ENCODE measurements at places on chromosomes 6 and 20.

DNA sequence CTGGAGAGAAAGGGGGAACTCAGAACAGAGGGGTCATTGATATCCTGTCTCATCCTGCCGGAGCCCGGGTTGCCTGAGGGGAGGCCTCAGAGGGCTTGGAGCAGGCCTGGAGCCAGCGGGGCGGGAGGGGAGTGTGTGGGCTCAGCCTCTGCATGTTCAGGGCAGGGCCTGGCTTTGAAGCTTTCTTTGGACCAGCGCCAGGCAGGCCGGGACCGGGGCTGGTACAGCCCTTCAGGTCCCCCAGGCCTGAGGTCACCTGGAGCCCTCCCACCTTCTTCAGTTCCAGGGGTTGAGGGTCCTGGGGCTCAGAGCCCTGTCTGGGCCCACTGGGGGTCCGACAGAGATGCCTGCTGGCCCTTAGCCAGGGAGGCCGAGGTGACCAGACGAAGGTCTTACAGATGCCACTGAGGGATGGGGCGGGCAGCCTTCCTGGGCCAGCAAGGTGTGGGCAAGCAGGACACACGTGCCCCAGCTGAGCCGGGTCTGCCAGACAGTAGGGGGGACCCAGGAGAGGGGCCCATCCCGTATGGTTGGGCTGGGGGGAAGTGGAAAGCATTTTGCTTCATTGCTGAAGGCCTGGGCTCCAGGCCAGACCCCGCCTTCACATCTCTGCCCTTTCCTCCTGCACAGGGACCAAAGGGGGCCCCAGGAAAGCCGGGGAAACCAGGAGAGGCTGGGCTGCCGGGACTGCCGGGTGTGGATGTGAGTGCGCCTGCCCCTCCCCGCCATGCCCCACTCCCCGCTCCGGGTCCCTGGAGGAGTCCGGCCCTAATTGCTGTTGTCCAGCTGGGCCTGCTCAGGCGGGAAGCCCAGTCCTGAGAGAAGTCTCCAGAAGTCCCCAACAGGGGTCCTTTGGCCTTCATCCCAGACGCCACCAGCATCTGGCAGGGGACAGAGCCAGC lies 2.0 kb downstream of the COL9A3 start:
- peak; percentile 96 for DNase-seq

- no peak for DNase-seq
These were observed 280.8 kb downstream of the FOXA2 start for GRCh38 chr20:22303523-22303922.

DNA sequence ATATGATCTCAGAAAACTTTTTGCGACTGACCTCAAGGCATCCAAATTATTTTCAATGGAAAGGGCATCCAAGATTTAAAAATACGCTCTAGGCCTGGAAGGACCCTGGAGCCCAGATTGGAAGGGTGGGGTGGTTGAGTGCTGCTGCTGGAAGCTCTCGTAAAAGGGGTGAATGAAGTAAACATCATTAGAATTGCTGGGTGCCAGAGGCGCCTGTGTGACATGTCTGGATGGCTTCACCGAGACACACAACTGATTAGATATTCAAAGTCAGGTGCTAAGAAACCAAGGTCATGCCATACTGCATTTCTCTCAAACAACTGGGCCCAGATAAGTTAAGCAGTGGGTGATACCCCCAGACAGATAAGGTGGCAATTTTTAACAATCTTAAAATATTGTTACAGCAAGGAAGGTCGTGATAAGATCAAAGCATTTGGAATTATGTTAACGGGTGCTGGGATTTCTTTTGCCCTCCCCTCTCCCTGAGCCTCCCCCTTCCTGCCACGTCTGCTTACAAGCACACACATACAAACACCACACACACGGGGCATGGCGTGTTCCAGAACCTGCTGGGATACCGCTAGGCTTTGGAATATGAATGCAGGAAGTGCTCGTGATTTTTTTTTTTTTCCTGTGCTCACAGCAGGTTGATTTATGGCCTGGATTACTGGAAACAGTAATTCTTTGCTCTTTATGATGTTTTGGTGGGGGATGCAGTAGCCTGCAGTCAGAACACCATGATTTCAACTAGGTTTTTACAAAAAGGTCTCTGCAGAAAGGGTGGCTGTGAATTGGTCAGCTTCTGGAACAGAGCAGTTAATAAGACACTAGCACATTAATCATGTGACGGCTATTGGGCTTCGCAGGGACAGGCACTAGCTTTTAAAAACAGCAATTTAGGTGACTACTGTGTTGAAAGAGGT lies 551.2 kb downstream of the QKI start:
- DNase-seq: no peak

- no peak for DNase-seq
These were observed 172.7 kb upstream of the NOX3 start for GRCh38 chr6:155628306-155628705.

DNA sequence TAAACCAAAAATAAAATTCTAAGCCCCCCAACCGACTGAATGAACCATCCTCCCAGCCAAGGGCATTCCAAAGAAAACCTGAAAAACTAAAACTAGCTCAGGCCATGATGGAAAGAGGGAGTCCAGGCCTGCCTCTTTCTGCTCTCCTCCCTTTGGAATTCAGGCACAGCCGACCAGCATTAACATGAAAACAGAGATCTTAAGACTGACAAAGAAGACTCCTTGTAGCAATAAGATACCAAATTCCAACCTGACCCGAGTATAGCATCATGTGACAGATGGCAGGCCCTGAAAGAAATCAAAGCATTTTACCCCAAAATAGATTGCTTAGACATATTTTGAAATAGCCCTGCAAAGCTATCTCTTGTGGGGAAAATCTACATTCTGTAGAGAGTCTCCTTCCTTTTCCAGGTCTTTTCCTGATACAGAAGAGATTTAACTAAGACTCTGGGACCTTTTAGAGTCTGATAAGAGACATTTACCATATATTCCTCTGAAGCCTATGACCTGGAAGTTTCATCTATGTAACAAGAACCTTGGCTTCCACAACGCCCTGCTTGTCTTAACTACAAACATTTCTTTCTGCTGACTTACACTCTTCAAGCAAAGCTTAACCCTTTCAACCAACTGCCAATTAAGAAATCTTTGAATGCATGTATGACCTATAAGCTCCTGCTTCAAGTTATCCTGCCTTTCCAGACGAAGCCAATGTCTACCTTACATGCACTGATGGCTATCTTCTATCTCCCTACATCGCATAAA lies 22.2 kb upstream of the TXLNB start:
- DNase-seq: no peak

GRCh38 chr6:125050663-125051318 lies 88.6 kb downstream of the RNF217 start:
- no peak for DNase-seq

DNA sequence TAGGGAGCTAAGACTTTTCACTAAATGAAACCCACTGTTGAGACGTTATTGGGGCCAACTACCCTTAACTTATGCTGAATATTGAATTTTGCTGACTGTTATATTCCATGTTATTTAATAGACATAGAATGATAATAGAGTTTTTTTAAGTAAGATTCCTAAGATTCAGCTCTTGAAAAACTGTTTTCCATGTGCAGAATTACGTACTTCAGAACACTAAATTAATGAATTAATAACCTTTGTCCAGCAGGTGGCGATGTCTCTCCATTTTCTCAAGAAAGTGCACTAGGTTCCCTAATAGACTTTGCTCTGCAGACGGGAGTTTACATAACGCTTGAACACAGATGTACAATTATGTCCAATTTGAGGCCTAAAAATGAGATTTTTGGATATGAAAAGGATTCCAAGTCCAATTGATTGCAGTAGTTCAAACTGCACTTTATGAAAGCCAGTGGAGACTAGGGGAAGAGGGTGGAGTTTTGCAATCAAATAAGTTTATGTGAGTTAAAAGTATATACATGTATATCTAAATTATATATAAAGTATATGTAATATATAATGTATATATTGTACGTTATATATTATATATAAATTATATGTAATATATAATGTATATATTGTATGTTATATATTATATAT lies 282.1 kb downstream of the UST start:
- DNase-seq: no peak

DNA sequence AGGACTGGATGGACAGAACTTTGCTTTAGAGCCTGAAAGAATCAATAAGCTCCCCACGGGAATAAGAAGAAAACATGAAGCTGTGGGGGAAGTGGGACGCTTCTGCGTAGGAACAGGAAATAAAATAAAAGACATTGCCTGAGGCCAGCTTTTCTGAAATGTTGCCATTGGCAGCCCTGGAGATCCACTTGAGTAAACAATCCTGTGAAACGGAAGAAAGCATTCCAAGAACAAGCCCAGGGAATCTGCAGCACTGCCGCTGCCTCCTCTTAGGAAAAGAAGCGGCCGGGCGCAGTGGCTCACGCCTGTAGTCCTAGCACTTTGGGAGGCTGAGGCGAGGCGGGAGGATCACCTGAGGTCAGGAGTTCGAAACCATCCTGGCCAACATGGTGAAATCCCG lies 182.3 kb upstream of the RALGAPA2 start:
- DNase-seq: no peak

DNA sequence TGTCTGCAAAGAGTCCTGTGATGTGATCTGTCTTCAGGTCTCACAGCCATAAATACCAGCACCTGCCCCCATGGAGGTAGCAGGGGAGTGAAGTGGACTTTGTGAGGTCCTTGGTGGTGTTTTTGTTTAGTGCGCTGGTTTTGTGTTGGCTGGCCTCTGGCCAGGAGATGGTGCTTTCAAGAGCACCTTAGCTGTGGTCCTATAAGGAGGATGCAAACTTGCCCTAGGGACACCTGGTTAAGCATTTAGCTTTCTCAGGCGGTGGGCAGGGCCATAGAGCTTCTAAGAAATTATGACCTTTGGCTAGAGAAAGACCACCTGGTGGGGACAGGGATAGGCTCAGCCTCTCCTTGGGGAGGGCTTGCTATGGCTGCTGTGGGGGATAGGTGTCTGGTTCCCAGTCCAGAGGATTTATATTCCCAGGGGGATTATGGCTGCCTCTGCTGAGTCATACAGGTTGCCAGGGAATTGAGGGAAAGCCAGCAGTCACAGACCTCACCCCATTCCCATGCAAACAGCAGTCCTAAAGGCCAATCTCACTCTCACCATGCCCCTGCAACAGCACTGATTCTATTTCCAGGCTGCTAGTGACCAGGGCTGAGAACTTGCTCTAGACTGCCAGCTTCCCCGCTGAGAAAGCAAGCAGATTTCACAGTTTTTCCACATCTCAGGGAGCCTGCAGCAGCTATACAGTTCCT lies 259.3 kb downstream of the TFAP2B start:
- DNase-seq: no peak

DNA sequence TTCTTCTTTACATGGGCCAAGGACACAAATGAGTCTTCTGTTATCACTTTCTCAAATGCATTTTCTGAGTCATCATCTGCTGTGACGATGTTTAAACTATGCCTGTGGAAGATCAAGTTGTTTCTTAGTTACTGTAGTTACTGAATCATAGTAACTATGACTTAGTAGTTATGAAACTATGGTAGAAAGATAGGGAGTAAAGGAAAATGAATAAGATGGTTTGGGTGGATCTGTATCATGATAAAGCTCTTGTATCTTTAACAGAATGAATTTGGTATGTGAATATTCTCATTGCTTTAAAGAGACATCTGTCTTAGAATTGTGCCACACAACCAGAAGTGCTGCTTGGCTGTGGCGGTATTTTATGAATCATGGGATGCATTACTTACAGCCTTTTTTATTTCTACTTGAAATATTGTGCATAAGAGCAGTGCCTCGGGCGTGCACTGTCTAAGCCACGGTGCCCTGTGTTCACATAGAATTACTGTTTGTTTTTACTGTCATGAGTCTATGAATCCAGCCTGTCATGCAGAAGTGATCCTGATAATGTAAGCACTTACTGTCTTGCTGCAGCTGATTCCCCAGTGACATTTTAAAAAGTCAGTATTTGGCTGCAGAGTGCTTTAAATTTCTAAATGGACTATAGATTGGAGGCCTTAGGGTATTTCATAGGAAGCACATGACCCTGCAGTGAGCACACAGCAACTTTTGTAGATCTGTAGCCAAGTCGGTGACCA lies 215.2 kb downstream of the TMEM242 start:
- no peak for DNase-seq

- no peak for DNase-seq
These were observed 2.6 kb downstream of the PCK1 start for GRCh38 chr20:57563522-57563921.

- DNase-seq: peak; percentile 47
These were observed 10.3 kb downstream of the SLC2A4RG start for GRCh38 chr20:63749597-63750508.

- DNase-seq: peak; percentile 91
These were observed 32.9 kb upstream of the GATA5 start for GRCh38 chr20:62508641-62509051.

DNA sequence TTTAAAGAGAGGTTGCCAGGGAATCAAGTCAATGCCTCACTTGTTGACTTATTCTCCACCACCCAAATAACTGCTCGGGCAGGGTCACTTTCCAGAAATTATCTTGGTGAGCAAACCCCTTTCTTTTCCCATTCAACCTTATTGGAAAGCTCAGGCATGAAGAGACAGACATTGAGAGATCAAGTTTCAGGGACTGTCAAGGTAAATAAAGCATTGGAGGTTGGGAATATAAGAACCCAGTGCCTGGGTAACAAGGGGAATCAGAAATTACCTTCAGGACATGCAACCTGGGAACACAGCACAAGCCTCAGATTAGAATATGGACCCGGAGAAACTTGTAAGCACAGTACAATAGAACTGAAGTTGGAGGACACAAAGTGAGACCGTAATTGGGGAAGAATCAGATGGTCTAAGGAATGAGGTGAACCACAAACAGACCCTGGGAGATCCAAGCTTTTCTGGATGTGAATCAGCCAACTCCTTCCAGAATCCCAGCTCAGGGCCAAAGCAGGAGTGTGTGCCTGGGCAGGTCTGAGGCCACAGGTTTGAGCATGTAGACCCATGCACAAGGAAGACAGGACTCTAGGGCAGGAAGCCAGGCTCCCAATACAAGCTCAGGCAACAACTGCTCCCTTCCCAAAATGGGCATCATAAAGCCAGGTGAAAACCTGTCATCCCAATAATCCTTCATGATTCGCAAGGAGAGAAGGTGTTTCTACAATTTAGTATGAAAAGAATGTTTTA lies 512.8 kb downstream of the MAFB start:
- DNase-seq: no peak

DNA sequence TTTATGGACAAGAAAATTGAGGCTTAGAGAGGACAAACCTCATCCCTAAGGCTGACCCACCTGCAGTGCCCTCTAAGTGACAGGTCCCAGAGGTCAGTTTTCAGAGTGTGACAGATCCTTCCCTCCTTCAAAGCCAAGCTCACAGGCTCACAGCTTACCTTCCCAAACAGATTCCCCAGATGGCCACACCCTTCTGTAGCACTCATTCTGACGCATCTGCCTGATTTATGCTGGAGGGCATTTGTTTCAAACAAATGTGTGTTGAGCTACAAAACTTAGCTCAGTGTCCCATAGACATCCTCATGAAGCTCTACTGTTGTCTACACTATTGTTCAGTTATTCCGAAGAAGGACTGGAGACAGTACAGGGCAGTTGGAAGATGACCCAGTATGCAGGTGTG lies 60.6 kb upstream of the RIN2 start:
- DNase-seq: no peak

- DNase-seq: no peak
These were observed 38.0 kb downstream of the OGFRL1 start for GRCh38 chr6:71326611-71327010.

- no peak for DNase-seq
These were observed 50.1 kb downstream of the NFATC2 start for GRCh38 chr20:51492167-51493092.

- DNase-seq: no peak
These were observed 2.5 kb downstream of the RRAGD start for GRCh38 chr6:89409461-89410035.

- DNase-seq: no peak
These were observed 12.0 kb upstream of the B4GALT5 start for GRCh38 chr20:49725694-49726093.
